ENCODE measurements at places on chromosomes 3 and 15.
A peak's percentile ranks its signal among the peaks of the same experiment; 100 is the strongest.

DNA sequence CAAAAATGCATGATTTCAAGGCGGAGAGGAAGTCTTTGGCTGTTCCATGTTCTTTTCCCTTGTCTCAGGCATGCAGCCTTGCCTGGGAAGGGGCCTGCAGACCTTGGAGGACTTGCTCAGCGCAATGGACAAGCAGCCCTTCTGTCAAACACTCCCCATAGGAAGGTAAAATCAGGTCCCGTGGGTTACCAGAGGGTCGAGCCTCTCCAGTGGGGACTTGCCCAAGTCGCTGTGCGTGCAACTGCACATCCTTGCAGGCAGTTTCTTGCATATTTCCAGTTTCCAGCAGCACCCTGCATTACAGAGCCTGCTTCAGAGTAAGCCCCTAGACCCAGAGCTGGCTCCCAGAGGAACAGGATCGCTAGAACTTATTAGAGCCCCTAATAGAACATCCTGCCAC, 75.5 kb upstream of the KLF13 start:
- DNase-seq = no peak

DNA sequence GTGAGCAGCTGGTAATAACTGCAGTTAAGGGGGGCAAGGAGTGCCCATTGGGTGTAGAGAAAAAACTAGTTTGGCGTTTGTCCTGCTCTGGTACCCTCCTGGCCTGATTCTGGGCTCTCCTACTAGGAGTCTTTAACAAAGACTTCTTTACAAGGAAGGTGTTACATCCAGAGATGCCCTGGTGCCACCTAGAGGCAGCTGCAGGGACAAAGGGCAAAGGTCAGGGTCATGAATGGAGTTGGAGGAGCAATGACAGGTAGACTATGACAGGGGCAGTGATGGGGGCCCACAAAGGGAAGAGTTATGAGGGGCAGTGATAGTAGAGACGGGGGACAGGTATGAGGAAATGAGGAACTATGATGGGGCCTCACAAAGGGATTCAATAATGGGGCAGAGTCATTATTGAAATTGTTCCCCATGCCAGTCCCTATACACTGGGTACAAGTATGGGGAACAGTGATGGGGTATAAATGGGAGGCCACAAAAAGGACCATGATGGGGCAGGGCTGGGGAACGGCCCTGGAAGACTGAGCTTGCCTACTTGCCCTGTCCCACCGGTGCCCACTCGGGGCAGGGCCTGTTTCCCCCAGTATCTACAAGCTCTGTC, 7.9 kb downstream of the CCDC71 start:
- DNase-seq = no peak

- DNase-seq = no peak
Measured at GRCh38 chr15:37873336-37873735, 61.1 kb upstream of the TMCO5A start.

GRCh38 chr3:172367205-172368105, 80.8 kb downstream of the GHSR start:
- DNase-seq = no peak

GRCh38 chr15:48309740-48310139, 21.5 kb upstream of the DUT start:
- DNase-seq = no peak

- no peak for DNase-seq
Measured at GRCh38 chr15:39113741-39114140, 467.1 kb upstream of the THBS1 start.

DNA sequence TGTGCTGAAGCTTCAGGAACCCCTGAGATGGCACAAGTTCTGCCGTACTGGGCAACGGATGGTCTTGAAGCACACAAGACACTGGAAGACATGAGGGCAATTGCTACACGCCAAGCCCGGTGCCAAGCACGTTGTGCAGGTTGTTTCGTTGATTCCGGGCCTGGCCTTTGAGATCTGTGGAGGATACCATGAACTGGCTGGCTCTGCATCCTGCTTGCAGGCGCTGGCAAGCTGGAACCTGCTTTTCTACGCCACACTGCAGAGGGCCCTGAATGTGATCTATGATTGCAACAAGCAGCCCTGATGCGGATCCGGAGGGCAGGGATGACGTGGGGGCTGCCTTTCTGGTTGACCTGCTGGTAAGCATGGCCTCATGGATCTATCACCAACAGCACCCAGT, 262.5 kb upstream of the ATP10A start:
- no peak for DNase-seq

GRCh38 chr3:106610362-106610959, 741.6 kb upstream of the CBLB start:
- no peak for DNase-seq

- no peak for DNase-seq
Measured at GRCh38 chr3:10299175-10299574, 6.4 kb upstream of the GHRL start.

DNA sequence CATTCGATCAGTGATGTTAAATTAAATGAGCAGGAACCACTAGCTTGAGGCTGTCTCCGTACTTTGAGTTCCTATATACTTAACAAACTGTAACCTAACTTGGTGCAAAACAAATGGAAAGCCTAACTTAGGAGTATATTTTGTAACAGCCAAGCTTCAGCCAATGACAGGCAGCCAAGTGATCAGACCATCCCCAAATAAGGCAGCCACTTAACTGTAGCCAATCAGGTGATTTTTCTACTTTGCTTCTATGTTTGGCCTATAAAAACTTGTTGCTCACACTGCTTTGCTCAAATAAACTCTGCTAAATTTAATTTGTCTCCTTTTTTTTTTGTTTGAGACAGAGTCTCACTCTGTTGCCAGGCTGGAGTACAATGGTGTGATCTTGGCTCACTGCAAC, 19.3 kb upstream of the ZNF770 start:
- DNase-seq = no peak

DNA sequence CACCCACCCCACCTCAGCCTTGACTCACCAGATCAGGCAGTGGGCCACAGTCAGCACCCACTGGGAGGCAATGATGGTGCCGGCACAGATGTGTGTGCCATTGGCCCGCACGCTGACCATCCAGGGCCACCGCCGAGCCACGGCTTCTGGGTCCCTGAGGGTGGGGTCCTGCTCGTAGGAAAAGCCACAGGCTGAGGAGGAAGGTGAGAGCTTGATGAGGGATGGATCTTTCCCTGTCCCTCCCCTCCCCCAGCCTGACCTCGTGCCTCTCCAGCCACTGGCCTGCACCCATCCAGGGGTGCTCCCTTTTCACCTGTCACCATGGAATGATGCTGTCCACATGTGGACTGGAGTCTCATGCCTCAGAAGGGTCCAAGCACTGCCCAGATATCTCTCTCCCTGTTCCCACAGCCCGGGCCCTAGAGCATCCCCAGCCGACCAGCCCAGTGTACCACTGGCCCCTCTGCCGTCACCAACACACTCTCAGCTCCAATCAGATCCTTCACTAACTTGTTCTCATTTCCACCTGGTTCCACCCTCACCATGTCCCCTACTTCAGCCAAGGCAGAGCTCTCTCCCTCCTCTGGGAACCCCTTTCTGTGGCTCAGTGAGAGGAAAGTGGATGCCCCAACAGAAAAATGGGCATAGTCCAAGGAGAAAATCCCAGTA, 2.0 kb downstream of the PRSS50 start:
- DNase-seq = no peak

DNA sequence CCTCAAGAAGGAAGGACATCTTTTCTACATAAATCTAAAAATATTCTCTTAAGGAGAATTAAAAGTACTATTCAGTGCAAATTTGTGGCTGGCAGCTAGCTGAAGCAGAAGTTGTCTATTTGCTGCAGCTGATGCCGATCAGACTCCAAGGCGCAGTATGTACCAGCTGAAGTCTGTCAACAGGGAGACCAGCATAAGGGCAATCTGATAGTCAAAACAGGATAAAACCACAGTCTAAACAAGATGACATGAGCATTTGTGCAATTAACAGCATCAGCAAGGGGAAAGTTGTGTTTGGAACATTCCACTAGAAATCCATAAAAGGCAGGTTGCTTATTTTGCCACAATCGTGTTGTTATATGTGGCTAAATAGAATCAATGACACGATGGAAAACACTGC, 198.2 kb upstream of the ROBO2 start:
- no peak for DNase-seq

- DNase-seq = no peak
Measured at GRCh38 chr15:51491941-51492340, 130.6 kb downstream of the DMXL2 start.

DNA sequence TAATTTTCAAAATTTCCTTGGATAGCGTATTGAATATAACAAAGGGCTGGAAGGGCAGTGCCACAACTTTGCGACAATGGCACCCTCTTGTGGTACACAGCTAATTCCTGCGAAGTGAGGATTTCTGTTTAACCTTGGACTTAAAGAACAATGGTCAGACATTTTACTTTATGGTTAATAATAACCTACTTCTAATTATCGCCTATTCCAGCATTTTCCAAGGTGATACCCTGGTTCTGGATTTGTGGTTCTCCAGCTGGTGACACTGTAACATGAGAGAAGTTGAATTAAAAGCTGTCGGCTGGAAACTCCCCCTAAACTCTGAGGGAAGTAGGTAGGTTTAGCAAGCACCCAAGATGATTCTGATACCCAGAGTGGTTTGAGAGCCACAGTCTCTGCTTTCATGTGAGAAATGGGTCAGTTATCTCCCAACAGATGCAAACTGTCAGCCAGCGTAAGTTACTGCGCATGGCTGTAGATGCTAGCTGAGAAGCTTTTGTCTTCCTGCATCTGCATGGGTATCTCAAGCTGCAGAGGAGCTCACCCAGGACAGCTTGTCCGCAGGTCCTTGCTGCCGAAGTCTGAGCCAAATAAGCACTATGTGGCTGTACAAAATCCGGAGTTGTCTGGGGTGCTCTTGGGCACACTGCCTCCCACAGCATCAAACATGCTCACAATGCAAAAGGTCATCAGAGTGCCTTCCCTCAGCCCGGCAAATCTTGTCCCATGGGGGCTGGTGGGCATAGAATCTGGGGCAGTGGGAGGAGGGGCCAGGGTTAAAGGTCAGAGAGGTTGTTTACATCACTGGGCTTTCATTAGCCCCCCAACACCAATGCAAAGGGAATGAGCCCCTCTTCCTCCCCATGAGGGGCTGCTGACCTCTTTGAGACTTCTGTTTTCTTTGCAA, 6.6 kb upstream of the CHSY1 start:
- peak; percentile 61 for DNase-seq

GRCh38 chr3:159994182-159994581, 5.5 kb downstream of the IL12A start:
- DNase-seq = no peak

- DNase-seq = no peak
Measured at GRCh38 chr3:124634210-124635168, 95.8 kb upstream of the UMPS start.

- no peak for DNase-seq
Measured at GRCh38 chr15:43465100-43465499, 27.9 kb downstream of the TP53BP1 start.

DNA sequence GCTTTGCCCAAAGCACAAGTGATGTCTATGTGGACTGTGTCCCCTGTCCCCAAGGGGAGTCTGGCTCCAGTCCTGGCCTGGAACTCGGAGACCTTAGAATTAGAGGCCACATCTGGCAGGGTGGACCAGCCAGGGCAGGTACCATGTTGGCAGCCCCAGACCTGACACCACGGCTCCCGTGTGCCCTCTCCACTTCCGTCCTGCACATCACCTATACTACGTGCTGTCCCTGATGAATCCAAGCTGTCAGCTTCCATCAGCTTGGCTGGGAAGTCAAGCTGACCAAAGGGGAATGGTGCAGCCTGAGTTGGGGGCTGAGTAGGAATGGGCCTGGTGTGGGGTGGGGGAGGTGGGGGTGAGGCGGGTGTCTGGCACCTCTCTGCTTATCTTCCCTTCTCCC, 15.3 kb downstream of the C15orf39 start:
- no peak for DNase-seq

DNA sequence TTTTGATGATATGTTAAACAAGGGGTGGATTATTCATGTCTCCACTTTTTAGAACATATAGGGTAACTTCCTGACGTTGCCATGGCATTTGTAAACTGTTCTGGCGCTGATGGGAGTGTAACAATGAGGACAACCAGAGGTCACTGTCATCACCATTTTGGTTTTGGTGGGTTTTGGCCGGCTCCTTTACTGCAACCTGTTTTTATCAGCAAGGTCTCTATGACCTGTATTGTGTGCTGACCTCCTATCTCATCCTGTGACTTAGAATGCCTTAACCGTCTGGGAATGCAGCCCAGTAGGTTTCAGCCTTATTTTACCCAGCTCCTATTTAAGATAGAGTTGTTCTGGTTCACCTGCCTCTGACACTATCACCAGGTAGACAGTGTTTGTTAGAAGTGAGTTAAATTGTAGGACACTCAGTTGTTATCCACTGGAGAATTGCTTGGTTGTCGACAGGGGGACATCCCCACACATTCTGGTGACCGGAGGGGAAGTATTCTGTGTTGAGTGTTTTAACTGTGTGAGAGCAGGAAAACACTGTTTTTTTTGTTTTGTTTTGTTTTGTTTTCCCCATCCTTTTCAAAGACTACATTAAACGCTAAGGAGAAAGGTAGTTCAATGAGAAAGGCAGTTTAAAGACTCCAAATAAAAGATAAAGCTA, 36.9 kb upstream of the SKIL start:
- DNase-seq = no peak

DNA sequence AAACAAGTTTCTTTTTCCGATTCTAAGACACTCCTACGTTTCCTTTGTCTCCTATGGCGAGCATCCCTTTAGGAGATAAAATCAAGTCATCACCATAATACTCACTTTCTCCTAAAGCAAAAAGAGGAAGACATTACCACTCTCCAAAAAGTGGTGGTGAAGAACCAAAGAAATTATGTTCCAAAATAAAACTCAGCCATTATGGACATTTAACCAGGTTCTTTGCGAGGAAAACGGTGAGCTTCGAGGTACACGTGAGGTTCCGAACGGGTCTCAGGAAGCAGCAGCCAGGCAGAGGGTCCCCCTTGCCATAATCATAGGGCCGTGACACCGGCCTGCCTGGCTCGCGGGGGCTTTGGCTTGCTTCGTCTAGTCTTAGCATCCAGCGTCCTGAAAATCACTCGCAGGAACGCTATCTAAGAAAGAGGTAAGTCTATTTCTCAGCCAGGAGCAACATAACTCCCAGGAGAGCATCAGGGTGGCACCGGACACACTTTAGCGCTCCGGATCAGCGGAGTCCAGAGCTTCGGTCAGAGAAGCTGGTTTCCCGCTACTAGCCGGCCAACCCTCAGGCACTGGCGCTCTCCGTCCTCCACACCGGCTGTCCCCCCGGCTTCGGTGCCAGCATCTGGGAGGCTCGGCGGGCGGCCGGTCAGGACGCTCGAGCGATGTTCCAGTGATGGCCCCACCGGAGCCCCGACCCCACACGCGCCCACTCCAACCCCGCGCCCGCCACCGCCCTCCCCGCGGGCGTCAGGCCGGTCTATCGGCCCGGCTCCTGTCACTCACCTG, 581 bp downstream of the IP6K1 start:
- no peak for DNase-seq

DNA sequence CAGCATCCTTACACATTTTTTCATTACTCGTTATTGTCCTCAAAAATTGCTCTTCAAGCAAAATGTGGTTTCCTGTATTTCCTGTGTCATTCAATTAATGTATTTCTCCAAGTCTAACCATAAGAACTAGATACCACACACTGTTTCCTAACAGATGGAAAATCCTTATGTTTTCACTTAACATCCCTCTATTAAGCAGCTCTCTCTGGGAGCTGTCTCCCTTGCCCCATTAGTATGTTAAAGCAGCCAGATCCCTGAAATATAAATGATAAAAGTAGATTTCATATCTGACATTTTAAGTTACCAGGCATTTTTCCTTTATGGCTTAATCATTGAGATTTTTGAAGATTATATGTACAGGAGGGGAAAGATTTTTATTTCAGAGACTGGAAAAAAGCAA, 15.9 kb downstream of the PFN2 start:
- no peak for DNase-seq
